Skeletal muscle tissue (tissue), 5 donors: ENCODE measurements at places on chromosomes 6 and 20. TPM values are rescaled to one million over a fixed set of nuclear protein-coding genes. Genes with fewer than 3 reads are reported as not detected.

The HRH3 gene
- total RNA-seq = 0.52 TPM

The FILIP1 gene
- 19.3 TPM for total RNA-seq

The MYLK4 gene
- total RNA-seq = 5.7 TPM

The HUS1B gene
- total RNA-seq = 1.0 TPM

The C20orf204 gene
- total RNA-seq = 0.52 TPM
